ENCODE measurements at places on chromosomes 13 and 19. TPM values are rescaled to one million over a fixed set of nuclear protein-coding genes. Genes with fewer than 3 reads are reported as not detected.

C1QTNF9 gene
- not detected for total RNA-seq

ITM2B gene
- total RNA-seq, result 475 TPM

OR7A10 gene
- not detected for total RNA-seq

RXFP2 gene
- not detected for total RNA-seq

PRMT1 gene
- total RNA-seq, result 156 TPM

PROZ gene
- not detected for total RNA-seq

CPAMD8 gene
- total RNA-seq, result 16.0 TPM

USHBP1 gene
- 20.4 TPM for total RNA-seq

FCER2 gene
- not detected for total RNA-seq
